Esophagus squamous epithelium (tissue), 5 donors: ENCODE measurements at places on chromosomes 11 and 22.

DNA sequence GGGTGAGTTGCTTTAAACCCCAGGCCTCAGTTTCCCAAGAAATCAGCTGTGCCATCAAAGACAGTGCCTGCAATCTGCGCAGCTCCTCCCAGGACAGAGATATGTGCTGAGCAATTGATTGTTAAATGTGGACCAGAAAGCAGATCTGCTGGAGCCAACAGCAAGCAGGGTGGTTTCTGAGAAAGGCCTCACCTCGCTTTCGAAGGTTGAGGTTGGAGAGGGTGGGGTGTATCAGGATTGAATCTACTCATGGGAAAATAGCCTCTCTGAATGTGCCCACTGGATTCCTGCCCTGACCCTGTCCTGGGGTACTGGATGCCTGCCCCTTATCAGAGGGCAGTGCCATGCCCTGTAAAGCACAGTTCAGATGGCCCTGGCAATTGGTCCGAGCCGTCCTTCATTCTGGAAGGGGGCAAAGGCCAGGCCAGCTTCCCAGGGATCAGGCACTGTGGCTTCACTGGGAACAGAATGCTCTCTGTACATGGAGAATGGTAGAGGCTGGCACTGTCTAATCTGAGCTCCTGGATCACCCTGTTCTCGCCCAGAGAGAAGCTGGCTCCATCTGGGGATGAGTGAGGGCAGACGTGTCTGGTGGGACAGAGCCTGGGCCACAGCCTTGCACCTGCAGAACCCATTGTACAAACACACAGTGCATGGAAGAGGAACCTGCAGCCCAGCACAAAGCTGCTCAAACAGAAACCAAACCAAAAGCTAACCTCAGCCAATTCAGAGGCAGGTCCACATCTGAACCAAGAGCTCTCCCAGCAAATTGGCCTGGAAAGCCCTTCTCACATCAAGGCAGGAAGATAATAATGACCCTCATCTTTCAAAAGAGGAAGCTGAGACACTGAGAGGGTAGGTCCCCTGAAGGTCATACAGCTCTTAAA lies 15.2 kb downstream of the DHCR7 start:
- no peak for DNase-seq

- DNase-seq: no peak
Observed at GRCh38 chr22:19117111-19117512, 5.1 kb downstream of the DGCR2 start.

DNA sequence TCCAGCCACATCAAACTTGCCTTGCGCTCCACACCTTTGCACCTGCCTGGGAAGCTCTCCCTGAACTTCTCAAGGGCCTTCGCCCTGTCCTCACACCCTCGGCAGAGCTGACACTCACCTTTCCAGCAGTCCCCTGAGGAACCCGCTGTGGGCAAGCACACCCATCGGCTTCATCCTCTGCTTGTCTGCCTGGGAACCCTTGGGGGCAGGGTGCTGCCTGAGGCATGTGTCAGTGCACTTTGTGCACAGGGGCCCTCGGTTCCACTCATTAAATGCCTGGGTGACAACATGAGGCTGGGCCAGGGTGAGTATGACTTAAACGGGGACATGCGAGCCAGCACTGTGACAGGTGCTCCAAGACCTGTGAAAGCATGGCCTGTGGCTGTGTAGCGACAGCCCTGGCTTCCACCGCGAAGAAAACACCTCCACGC lies 2.6 kb upstream of the LRFN4 start:
- no peak for DNase-seq

GRCh38 chr22:42990131-42990838 lies 24.7 kb downstream of the PACSIN2 start:
- DNase-seq: no peak

GRCh38 chr22:20117633-20118299 lies 740 bp upstream of the TRMT2A start:
- no peak for DNase-seq
